HCT116 (cell line): ENCODE measurements at places on chromosomes 5 and 9. TPM values are rescaled to one million over a fixed set of nuclear protein-coding genes. Genes with fewer than 3 reads are reported as not detected.

DNA sequence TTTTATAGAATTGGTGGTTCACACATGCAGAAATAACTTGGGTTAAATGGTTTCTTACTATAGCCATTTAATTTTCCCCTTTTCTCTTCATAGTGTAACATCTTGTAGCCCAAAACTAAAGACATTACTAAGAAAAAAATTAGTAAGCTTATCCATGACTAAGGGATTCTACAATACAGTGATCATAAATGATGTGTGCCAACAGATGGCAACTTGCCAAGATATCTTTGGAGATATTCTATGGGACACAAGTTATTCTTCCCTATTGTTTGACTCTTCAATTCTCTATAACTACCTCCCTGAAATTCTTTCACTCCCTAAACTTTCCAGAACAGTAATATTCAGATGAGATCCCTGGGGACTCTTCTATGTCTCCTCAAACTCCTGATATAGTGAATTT lies 580.6 kb downstream of the PTPRD start:
- no peaks in the 10 kb centered on the region for H3K27me3 ChIP-seq
- no peaks in the 10 kb centered on the region for H3K4me1 ChIP-seq
- H3K4me3 ChIP-seq, result no peak overlapping the region

DNA sequence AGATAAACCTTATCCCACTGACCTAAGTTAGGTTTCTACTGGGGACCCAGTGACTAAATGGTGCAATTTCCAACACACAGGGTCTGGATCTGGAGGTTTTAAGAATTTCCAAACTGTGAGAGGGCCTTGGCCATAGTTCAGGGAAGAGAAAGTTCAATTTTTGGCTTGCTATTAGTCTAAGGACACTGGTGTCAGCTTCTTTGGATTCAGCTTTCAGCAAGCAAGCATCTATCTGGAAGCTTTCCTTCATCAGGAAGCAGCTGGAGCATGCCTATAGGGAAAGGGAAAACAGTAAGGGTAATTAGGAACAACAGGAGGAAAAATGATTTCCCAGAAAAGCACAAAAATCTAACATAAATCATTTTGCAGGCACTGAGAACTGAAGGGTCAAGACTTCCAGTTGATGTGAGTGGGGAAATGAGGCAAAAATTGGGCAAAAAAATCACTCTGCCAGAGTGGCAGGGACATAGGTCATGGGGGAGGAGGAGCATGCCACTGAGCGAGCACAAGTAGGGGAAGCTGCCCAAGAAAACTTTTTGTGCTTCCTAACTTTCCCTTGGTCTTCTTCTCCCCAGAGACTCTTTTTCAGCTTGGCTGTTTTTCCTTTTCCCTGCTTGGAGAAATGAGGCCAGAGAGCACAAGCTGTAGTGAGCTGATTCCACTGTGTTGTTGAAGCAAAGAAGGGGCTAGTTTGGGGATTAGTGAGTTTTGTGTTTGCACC lies 299.6 kb downstream of the FGF10 start:
- H3K27me3 ChIP-seq, result no peaks in the 10 kb centered on the region
- H3K27ac ChIP-seq, result no peak overlapping the region
- no peaks in the 10 kb centered on the region for H3K36me3 ChIP-seq
- no peak overlapping the region for H3K4me3 ChIP-seq

The SLC27A6 gene
- total RNA-seq, result 7.9 TPM

DNA sequence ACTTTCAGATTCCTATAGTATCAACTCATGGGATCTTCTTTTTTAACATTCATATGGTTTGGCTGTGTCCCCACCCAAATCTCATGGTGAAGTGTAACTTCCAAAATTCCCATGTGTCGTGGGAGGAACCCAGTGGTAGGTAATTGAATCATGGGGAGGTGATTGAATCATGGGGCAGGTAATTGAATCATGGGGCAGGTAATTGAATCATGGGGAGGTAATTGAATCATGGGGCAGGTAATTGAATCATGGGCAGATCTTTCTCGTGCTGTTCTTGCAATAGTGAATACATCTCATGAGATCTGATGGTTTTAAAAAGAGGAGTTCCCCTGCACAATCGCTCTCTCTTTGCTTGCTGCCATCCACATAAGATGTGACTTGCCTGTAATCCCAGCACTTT lies 21.8 kb upstream of the AGGF1 start:
- DNase-seq, result no peak
- no peak overlapping the region for H3K27ac ChIP-seq
- H3K4me1 ChIP-seq, result peaks cover 5% of the 10 kb centered on the region; the same call in 1 of the 2 replicates
- H3K4me3 ChIP-seq, result no peak overlapping the region
- no peaks in the 10 kb centered on the region for H3K27me3 ChIP-seq

The IL33 gene
- total RNA-seq, result not detected
